ENCODE measurements at places on chromosomes 2 and 18. TPM values are rescaled to one million over a fixed set of nuclear protein-coding genes. Genes with fewer than 3 reads are reported as not detected.

The B3GNT2 gene
- total RNA-seq: 13.2 TPM

The PIK3C3 gene
- 14.3 TPM for total RNA-seq

The GPR35 gene
- 2.2 TPM for total RNA-seq

The CYRIA gene
- total RNA-seq: 1.3 TPM

The MC2R gene
- not detected for total RNA-seq

The FTCDNL1 gene
- 1.8 TPM for total RNA-seq

The UGT1A1 gene
- total RNA-seq: not detected

The TUBA4B gene
- not detected for total RNA-seq

The PDE1A gene
- 7.0 TPM for total RNA-seq

The PLEK gene
- total RNA-seq: not detected

The ANKRD30B gene
- total RNA-seq: 0.67 TPM

Measured in MG63 (cell line).